ENCODE measurements at places on chromosomes 6 and 20. TPM values are rescaled to one million over a fixed set of nuclear protein-coding genes. Genes with fewer than 3 reads are reported as not detected.

The TLDC2 gene
- not detected for total RNA-seq

The PPP1R3G gene
- total RNA-seq, result 1.7 TPM

The BPIFB4 gene
- not detected for total RNA-seq

The WFDC2 gene
- total RNA-seq, result 0.15 TPM

Data from A549 treated with DMSO at 1 μM for 4 hours (cell line).